HS-5 (cell line): ENCODE measurements at places on chromosomes 7 and 10.
A peak's percentile ranks its signal among the peaks of the same experiment; 100 is the strongest.

- no peak for DNase-seq
Measured at GRCh38 chr7:159004411-159004810, 140.3 kb downstream of the VIPR2 start.

DNA sequence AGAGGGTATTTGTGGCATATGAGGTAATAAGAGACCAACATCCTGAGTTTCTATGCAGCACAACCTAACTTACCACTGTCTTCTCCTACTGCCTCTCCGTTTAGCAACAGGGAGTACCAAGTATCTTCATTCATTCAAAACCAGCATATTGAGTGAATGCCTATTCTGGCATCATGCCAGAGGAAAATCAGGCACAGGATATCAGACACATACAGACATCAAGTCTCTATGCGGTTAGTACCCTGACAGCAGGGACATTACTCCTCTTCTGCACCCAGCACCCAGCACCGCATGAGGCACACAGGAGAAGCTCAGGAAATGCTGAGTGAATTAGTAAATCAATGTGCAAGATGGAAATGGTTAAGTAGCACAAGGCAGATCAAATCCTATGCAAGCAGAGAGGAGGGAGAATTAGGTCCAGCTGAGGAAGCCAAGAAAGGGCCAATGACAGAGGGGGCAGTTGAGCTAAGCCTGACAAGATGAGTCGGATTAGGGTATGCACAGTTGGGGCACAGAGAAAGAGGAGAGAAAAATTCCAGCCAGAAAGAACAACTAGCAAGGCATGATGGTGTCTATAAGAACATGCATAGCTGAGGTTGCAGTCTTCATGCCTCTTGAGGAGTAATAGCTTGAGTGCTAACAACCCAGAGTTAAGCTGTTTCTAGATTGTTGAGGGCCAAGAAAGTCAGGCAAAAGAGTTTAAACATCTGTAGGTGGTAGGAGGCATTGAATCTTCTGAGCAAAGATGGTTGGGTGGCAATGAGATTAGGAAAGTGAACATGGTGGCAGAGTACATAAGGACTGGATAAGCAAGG lies 146.0 kb downstream of the PLXNA4 start:
- no peak for DNase-seq

DNA sequence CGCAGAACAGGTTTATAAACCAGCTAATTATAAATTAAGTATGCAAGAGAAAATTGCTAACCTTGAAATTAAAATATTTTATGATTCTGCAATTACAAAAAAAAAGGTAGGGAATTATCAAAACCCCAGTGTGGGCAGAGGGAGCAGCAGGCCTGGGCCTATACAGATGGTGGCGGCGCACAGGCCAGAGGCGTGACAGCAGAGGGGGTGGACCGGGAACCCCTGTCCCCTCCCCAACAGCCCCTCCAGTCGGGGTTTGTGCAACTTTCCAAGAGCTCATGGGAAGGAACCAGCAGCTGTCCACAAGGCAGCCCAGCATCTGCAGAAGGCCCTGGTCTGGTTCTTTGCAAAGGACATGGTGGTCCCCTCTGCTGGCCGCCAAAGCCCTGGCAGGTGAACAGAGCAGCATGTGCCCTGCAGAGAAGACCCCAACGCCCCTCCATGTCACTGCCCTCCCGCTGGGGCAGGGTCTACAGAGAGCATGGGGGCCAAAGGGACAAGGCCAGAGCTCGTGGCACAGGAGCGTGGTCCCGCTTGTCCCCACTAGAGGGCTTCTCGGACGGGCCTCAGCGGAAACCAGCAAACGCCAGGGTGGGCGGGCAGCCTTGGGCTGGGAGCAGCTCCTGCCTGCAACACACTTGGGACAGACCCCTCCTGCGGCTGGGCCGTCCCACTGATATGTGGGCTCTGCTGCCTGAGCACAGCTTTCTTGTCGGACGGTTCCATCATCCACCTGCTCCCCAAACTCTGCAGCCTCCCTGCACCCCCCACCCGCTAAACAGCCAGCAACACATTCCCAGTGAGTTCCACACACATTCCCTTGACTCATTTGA lies 75.1 kb downstream of the EBF3 start:
- no peak for DNase-seq

DNA sequence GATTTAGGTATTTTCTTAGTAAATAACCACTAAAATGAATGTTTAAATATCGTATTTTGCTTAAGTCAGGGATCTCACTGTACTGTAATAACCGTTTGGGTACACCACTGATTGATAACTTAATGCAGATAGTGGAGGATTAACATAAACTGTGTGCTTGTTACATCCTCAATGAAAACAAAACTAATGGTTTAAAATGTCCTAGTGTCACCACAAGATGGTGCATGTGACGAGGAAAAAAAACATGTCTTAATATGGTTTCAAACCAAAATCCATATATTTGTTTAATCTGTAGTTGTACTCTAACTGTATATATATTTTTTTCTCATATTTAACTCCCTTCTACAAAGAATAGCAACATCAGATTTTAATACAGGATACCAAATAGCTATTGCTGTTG lies 19.2 kb downstream of the ARMC10 start:
- DNase-seq, result no peak

DNA sequence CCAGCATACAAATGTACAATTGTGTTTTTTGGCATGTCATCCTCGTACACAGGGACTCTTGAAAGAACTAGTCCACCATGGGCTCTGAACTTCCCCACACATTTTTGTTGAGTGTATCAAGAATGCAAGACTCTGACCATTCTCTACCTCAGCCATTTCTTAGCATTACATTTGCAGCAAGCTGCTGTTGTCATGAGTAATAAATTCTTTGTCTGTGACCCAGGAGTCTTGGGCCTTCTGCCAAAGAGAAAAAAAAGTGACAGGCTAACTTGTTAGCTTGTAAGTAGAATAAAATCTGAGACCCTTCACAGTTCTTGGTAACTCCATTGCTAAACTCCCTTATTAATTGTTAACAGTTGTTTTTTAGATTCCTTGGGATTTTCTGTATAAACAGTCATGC lies 542.3 kb upstream of the MBL2 start:
- peak; percentile 98 for DNase-seq

GRCh38 chr10:59283456-59284091 lies 78.8 kb downstream of the FAM13C start:
- no peak for DNase-seq

DNA sequence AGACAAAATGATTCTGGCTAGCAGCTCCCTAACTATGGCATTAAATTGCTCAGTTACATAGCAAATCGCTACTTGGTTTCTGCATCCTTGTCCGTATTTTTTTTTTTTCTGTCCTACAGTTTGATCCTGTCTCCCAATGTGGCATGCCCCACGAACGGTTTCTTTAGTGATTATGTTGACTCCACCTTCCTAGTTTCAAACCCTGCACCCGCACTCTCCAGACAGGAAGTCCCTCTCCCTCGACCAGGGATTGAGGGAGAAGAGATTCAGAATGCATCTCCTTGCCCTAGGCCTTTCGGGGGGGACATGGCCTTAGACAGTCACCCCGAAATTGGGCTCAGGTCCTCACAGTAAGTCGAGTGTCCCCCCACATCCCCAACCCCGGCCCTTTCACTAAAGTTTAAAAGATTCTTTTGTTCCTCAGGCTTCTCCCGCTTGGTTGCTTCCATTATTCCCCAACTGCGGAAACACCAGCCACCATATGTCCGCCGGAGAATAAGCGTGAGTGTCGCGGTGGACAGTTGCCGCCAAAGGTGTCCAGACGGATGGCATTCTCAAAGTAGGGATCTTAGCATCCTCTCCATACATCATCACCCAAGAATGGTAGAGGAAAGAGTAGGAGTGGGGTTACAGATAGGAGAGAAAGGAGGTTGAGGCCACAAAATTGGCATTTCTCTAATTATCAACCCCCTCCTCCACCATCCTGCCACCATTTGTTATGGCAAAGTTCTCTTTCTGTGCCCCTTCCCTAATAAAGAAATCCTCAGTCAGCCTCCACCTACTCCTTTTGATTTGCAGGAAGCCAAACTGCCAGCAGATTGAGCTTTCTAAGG lies 7.3 kb downstream of the EVX1 start:
- DNase-seq, result no peak

- no peak for DNase-seq
Measured at GRCh38 chr7:105689067-105689819, 108.0 kb upstream of the EFCAB10 start.

GRCh38 chr7:112421666-112422486 lies 28.4 kb upstream of the IFRD1 start:
- DNase-seq, result no peak

GRCh38 chr10:90674928-90675327 lies 182.9 kb downstream of the HTR7 start:
- peak; percentile 77 for DNase-seq

GRCh38 chr7:92451645-92452044 lies 4.4 kb downstream of the GATAD1 start:
- DNase-seq, result no peak

- no peak for DNase-seq
Measured at GRCh38 chr10:47323087-47323486, 833 bp downstream of the GDF2 start.

DNA sequence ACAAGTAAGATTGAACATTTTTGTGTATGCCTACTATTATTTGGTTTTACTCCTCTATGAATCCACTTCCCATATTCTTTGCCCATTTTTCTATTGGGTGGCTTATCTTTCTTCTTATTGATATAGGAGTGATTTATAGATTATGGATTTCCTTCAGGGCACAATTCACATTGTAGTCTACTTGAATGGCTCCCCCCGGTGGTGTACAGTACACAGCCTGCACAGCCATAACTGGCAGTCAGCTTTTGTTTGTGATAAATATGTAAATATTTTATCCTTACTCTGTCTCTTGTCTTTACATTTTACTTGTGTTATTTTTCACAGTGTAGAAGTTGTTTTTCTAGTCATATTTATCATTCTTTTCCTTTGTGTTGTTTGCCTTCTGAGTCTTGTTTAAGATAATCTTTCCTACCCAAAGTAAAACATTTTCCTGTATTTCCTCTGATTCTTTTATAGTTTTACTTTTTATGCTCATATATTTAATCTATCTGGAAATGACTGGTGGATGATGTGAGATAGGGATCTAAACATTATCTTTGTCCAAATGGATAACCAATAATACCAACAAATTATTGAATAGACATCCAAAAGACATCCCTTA lies 23.9 kb upstream of the CALD1 start:
- no peak for DNase-seq

DNA sequence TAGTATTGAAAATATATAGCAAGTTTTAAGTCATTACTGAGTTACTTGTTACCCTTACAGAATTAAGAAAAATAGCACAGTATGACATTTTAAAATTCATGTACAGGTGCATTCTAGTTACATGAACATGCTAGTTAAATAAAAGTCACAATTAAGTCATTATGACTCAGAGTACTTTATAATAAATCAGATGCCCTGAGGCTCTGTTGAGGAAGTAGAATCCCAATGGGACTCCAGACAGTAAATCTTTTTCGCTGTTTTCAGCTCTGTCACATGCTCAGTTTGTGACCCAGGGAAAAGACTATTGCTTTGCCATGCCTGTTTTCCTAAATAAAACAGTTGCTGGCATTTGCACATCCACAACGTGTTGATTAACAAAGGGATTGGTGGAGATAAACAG lies 21.0 kb downstream of the NUDT13 start:
- no peak for DNase-seq

GRCh38 chr10:1538121-1538520 lies 199.2 kb downstream of the ADARB2 start:
- DNase-seq, result no peak

DNA sequence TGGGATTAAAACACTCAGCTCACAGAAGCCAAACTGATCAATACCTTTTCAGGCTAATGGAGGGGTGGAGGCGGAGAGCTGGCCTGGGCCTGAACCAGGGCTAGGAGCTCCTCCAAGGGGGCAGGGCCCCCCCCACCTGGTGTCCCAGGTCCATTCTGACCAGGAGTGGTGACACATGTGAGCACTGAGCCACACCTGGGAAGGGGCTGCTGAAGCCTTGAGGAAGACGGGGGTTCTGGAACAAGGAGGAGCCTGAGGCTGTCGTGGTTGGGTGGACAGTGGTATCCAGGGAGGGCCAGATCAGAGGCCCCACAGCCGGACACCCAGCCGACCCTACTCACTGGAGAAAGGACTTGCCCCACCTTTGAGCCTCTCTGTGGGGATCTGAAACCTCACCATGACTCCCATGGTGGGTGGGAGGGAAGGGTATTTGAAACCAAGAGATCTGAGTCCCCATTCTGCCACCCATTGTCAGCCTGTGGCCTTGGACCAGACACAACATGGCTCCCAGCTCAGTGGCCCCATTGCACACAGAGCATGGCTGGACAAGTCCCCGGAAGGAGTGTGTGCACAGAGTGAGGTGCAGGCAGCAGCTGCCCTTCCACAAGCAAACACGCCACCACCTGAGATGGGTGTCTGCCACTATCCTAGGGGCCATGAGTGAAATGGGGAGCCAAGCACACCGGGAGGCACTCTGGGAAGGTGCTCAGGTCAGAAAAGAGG lies 12.4 kb downstream of the TMEM273 start:
- DNase-seq, result no peak

GRCh38 chr7:7584653-7585052 lies 18.0 kb downstream of the MIOS start:
- DNase-seq, result no peak
